ENCODE measurements at places on chromosomes 2 and 18.
A peak's percentile ranks its signal among the peaks of the same experiment; 100 is the strongest.

GRCh38 chr2:227456102-227456501 lies 15.9 kb upstream of the AGFG1 start:
- no peak for DNase-seq

GRCh38 chr2:214265991-214266489 lies 144.8 kb upstream of the VWC2L start:
- no peak for DNase-seq

GRCh38 chr18:53764086-53764485 lies 460.4 kb downstream of the MBD2 start:
- no peak for DNase-seq

DNA sequence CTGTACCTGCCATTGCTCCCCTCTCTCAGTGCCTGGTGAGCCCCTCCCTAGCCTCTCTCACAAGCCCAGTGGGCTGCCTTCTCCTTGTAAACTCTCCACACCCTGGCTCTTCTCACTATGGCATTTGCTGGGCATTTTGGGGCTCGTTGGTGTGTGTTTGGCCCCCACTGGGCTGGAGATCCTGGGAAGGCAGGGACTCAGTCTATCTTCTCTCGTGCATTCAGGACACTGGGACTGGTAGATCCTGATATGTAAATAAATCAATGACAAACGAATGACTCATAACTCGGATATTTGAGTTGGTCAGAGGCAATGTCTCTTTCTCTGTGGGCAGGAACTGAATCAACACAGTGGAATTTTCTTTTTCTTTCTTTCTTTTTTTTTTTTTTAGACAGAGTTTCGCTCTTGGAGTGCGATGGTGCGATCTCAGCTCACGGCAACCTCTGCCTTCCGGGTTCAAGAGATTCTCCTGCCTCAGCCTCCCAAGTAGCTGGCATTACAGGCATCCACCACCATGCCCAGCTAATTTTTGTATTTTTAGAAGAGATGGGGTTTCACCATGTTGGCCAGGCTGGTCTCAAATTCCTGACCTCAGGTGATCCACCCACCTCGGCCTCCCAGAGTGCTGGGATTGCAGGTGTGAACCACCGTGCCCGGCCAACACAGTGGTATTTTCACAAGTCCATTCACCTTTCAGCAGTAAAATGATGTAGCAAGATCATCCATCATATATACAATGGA lies 144.6 kb upstream of the SPRED2 start:
- DNase-seq, result peak; percentile 53

GRCh38 chr2:38740851-38741731 lies 10.1 kb downstream of the SRSF7 start:
- DNase-seq, result no peak

DNA sequence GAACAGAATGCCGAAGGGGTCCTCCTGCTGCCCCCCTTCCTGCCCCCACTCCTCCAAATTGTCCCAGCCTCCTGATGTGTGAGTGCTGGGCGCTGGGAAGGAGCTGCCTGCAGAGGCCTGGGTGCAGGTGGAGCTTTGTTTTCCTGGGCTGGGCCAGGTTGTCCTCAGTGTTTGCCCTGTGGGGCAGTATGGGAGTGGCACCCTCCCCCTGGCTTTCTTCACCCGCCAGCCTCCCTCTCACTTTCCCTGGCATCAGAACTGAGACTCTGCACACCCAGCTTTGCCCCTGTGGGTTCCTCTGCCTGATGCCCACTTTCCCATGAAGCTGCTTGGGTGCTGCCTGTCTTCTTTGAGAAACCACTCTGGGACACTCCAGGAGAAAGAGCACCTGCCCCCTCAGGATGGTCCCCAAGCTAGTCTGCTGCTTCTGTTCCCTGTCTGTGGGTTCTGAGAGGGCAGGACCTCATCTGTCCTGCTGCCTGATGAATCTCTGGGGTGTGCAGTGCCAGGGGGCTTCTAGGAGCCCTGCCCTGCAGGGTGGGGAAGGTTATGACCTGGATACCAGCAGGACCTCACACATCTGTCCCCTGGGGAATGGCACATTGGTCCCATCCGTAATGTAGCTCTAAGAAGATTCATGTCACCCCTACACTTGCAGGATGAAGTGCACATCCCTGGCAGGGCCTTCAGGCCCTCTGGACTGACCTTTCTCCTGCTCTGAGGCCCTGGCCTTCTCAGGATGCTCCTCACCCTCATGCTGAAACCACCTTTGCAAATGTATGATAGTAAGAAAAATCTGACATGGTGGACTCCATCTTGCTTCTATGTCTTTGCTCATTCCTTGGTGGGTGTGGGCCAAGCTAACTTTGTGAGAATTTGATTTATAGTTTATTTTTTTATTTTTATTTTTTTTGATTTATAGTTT lies 146.8 kb upstream of the HS6ST1 start:
- DNase-seq, result no peak

- peak; percentile 51 for DNase-seq
Measured at GRCh38 chr2:225735844-225736243, 336.3 kb downstream of the NYAP2 start.

- no peak for DNase-seq
Measured at GRCh38 chr2:222322236-222322635, 23.4 kb upstream of the PAX3 start.

GRCh38 chr2:159108181-159108893 lies 139.9 kb downstream of the TANC1 start:
- no peak for DNase-seq

DNA sequence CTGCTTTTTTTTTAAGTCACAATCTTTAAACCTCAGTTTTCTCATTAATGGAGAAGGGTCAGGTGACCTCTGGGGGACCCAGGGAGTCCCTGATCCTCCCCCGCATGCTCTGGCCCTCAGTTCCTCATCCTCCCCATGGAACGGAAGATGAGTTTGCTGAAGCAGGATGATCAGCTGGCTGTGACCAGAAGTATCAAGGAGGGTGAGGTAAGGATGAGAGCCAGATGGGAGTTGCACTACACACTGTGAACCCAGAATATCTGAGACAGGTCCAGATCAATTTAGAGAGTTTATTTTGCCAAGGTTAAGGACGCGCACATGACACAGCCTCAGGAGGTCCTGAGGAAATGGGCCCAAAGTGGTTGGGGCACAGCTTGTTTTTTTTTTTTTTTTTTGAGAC lies 3.8 kb downstream of the CATIP start:
- DNase-seq, result no peak

- no peak for DNase-seq
Measured at GRCh38 chr2:219123356-219124135, 37.1 kb downstream of the NHEJ1 start.

GRCh38 chr2:9641641-9642040 lies 10.8 kb upstream of the YWHAQ start:
- DNase-seq, result no peak

GRCh38 chr2:176495826-176496225 lies 226.6 kb downstream of the MTX2 start:
- no peak for DNase-seq

- no peak for DNase-seq
Measured at GRCh38 chr2:64672708-64673107, 19.0 kb upstream of the SERTAD2 start.

DNA sequence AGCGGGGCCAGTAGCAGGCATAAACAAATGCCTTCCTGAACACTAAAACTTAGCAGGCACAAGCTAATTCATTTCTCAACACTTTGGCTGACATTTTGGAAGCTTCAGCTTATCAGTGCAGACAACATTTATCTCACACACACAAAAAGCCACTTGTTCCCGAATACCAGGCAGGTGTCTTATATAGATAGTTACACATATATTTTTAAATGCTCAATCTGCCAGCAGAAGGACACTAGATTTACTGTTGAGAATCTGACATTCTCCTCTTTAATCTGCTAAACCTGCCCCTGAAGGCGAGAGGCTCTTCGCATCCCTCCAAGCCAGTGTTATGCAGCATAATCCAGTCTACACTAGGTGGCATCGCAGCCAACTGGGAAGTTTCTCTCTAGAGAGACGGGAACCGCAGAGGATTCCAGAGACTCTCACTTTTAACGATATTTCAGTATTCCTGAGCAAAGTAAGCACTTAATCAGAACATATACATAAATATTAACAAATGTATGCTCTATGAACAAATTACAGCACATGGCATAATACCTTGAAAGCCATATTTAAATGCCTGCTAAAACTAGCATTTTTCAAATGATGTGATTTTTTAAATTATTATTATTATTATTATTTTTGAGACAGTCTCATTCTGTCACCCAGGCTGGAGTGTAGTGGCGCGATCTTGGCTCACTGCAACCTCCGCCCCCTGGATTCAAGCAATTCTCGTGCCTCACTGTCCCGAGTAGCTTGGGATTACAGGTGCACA lies 90.2 kb upstream of the SCG2 start:
- DNase-seq, result no peak

DNA sequence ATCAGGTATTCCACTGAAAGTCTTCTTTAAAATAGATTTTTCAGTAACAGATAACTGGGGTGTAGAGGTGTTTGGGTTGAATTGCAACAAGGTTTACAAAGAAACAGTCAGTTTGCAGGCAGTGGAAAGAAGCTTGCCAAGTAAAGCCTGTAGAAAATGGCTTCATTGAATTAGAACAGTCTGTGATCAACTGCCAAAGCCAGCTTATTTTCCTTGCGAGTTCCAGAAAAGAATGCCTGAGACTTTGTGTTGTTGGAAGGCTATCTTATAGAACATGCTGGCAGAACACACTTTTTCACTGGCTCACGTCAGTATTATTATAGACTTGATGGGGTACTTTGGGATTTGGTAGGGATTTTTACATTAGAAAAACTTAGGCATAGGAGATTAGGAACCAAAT lies 601.0 kb downstream of the XIRP2 start:
- no peak for DNase-seq

GRCh38 chr18:28606686-28607085 lies 429.8 kb upstream of the CDH2 start:
- no peak for DNase-seq

- DNase-seq, result no peak
Measured at GRCh38 chr2:235041221-235041917, 89.6 kb downstream of the SH3BP4 start.

- DNase-seq, result no peak
Measured at GRCh38 chr2:183383854-183384253, 259.6 kb downstream of the NUP35 start.

GRCh38 chr2:121502246-121502645 lies 28.4 kb upstream of the RNU4ATAC start:
- DNase-seq, result no peak

- no peak for DNase-seq
Measured at GRCh38 chr18:8224576-8224975, 384.7 kb upstream of the RAB12 start.

DNA sequence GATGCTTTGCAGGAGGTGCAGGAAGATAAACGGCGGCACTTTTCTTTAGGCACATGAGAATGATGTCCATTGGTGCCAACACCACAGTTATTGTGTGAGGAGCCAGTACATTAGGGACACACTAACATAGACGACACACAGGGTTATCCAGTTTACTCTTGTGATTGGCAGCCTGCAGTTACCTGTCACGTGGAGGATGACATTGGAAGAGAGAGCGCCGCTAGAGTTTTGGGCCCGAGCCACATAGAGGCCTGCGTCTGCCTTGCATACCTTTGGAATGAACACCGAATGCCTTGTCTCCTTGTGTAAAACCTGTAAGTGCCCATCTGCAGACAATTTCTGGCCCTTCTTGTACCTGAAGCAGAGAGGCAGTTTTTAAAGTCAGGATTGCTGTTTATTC lies 26.9 kb upstream of the TTN start:
- DNase-seq, result no peak

DNA sequence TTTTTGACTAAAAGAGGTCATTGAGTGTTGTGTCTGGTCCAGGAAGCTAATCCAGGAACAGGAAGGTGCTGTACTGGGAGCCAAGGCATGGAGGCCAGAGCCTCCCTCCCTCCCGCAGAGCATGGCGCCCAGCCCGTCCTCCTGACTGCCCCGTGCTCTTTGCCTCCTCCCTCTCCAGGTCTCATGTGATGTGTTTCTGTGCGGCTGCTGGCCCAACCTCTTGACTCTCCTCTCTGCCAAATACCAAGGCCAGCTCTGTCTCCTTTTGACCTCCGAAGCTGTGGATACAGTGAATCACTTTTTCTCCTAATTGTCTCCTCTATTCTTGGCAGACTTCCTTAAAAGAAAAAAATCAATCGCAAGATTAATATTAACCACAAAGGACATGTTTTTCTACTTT lies 284.1 kb downstream of the PHLPP1 start:
- DNase-seq, result no peak

- no peak for DNase-seq
Measured at GRCh38 chr2:196290569-196290968, 119.2 kb upstream of the STK17B start.

- no peak for DNase-seq
Measured at GRCh38 chr18:48994044-48994651, 43.4 kb upstream of the SMAD7 start.

- DNase-seq, result no peak
Measured at GRCh38 chr18:13464432-13465123, 246.0 kb downstream of the LDLRAD4 start.

DNA sequence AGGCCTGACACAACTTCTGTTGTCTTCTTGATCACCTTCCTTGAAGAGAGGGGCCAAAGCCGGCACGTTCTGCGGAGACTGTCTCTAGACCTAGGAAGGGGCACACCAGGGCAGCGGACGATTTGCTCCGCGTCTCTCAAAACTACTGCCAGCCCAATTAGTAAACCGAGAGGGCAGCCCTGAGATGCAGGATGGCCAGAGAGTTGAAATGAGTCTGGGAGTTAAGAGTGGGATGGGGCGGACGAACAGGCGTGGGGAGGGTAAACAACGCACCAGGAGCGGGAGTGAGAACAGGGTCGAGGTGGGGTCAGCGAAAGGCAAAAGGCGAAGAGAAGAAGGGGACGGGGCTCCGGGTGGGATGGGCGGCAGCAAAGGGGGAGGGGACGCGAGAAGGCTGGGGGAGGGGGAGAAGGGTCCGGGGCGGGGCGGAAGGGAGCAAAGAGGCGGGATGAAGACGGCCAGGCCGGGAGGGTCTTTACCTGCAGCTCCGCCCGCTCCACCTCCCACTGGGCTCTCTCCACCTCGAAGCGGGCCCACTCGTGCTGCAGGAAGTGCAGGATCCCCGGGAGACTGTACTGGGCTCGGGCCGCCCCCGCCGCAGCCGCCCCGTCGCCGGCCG lies 476 bp downstream of the STRN start:
- DNase-seq, result no peak

GRCh38 chr18:5937795-5938194 lies 42.5 kb upstream of the TMEM200C start:
- no peak for DNase-seq

- DNase-seq, result no peak
Measured at GRCh38 chr2:237694415-237695194, 67.2 kb downstream of the LRRFIP1 start.

- no peak for DNase-seq
Measured at GRCh38 chr18:64037812-64038414, 68.0 kb downstream of the SERPINB8 start.

GRCh38 chr2:234436482-234436837 lies 60.4 kb downstream of the ARL4C start:
- no peak for DNase-seq

DNA sequence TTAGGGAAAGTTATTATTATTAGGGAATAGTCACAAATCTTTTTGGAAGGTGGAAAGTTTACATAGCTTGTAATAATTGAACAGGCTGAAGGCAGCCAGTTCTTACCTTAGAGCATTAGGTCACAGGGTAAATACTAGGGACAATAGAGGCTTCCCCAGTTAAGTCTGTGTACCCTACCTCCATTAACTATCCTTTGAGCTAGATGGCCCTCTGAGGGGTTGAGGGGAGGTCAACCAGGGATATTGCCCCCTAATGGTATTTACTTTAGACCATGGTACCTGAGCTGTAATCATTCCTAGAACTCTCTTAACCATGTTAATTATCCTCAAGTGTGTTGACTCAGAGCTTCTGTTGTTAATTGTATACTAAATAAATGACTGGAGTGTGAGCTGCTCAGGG lies 120.5 kb upstream of the SCN7A start:
- DNase-seq, result no peak

All from PC-9 (cell line).